Suprapubic skin (tissue), 4 donors: ENCODE measurements at places on chromosomes 11 and 22. TPM values are rescaled to one million over a fixed set of nuclear protein-coding genes. Genes with fewer than 3 reads are reported as not detected.
A peak's percentile ranks its signal among the peaks of the same experiment; 100 is the strongest.

DNA sequence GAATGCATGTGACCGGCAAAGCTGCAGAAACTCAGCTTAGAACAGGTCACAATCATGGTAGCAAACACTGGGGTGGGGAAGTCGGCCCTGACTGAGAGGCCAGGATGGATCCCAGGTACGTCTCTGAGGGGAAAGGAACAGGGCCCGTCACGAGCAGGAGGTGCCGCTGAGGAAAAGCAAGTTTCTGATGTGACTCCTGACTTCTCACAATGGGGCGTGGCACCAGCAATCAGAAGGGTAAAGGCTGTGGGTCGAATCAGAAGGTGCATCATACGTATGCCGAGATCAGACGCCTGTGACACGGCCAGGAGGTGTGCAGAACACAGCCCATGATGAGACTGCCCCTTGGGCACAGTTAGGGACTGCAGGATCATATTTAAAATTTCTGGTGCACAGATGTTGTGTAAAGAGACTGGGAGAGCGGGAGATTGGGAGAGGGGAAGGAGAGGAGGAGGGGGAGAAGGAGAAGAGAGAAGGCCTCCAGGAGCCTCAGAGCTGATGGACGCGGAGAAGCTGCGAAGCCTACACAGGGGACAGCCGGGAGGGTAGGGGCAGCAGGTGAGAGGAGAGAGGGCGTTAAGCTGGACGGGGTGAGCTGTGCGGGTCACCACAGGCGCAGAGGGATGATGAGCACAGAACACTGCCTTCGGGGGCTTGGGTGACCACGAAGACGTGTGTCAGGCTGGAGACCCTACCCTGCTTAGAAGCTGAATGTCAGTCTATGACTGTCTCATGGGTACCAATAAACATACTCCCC is 30.7 kb downstream of the KRTAP5-5 start:
- H3K27me3 ChIP-seq: peaks cover 25% of the 10 kb centered on the region
- no peak for DNase-seq
- H3K27ac ChIP-seq: no peak overlapping the region
- H3K36me3 ChIP-seq: no peaks in the 10 kb centered on the region
- no peak overlapping the region for H3K4me3 ChIP-seq

DNA sequence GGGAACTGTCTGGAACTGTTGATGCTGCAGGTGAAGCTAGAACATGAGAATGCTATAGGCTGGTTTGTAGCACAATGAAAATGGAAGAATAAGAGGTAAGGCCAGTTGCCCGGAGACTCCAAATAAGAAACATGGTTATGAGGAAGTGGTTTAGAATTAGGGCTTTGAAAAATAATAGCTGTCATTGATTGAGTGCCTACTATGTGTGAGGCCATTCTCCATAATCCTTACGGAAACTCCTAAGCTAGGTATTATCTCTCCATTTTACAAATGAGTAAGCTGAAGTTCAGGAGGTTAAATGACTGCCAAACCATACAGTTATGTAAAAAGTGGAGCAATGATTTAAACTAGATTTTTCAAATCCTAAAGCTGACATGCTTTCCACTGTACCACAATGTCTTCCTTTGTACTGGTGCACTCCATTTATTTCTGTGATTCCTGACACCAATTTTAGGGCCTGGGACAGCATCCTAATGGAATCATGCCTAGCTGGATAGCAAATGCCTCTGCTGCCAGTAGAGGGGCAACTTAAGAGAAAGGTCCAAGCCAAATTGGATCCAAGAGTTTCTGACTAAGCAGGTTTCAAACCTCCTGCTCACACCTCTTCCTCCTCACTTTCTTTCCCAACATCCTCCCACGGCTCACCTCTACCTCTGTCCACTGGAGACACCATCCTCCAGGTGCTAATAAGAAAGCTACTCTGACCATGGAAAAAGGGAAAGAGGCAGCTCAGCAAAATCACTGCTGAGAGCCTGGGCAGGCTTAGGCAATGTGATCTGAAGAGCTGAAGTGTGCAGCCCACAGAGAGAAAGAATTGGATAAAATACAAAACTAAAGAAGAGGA is 46.9 kb upstream of the PICALM start:
- H3K27ac ChIP-seq: no peak overlapping the region
- H3K4me1 ChIP-seq: peaks cover 9% of the 10 kb centered on the region
- H3K27me3 ChIP-seq: no peaks in the 10 kb centered on the region

GRCh38 chr22:45977551-45978274 is 751 bp upstream of the WNT7B start:
- peaks cover 57% of the 10 kb centered on the region for H3K27me3 ChIP-seq
- DNase-seq: no peak
- H3K36me3 ChIP-seq: no peaks in the 10 kb centered on the region
- H3K4me3 ChIP-seq: peak overlapping the region; percentile 59

DNA sequence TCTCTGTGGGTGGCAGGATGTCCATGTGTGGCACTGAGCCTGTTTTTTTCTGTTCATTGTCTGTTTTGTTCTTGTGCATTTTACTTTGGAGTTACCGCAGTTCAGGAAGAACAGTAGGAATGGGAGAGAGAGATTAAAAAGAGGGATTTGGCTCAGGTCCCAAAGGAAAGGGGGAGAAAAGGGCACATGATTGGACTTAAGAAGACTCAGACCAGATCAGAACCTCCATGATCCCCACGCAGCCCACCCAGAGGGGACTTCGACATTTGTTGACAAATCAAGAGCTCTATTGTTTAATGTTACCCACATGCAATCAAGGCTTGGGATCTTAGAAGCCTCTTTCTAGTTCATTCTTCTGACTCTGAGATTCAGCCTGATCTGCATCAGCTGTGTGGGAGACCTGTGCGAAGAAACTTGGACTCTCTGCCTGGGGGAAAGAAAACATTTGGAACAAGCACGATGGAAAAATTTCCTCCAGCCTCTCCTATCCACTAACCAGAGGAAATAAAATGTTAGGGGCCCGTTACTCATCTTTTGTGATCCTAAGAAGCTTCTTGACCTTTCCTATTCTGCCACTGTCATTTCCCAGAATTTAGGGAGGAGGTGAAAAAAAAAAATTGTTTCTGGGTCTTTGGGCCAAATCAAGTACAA is 119.2 kb downstream of the SPON1 start:
- H3K27ac ChIP-seq: peak overlapping the region; percentile 43
- H3K4me1 ChIP-seq: peaks cover 23% of the 10 kb centered on the region
- no peak overlapping the region for H3K4me3 ChIP-seq
- no peaks in the 10 kb centered on the region for H3K36me3 ChIP-seq
- no peak for DNase-seq

GRCh38 chr11:103338621-103339484 is 229.6 kb downstream of the DYNC2H1 start:
- no peak for DNase-seq
- H3K4me3 ChIP-seq: no peak overlapping the region
- no peaks in the 10 kb centered on the region for H3K36me3 ChIP-seq

DNA sequence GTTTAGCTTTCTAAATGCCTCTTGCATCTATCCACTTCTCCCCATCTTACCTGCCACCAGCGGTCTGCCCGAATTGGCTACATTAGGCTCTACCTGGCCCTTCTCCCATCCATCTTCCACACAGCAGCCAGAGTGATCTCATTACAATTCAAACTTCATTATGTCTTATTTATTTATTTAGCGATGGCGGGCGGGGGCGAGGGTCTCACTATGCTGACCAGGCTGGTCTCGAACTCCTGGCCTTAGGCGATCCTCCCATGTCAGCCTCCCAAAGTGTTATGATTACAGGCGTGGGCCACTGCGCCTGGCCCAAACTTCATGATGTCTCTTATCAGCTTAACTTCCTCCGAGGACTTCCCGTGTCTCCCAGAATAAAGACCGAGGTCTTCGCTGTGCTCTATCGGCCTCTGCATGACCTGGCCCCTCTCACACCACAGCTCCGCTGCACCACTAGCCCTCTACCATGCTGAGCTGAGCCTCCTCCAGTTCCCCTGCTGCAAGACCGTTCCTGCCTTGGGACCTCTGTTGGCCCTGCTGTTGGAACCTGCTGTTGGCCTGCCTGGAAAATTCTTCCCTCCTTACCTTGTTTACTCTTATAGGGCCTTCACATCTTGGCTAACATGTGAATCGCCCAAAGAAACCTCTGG is 870 bp upstream of the CTTN start:
- H3K36me3 ChIP-seq: no peaks in the 10 kb centered on the region
- no peaks in the 10 kb centered on the region for H3K27me3 ChIP-seq
- H3K4me1 ChIP-seq: peaks cover 41% of the 10 kb centered on the region
- H3K27ac ChIP-seq: peak overlapping the region; percentile 84
- no peak for DNase-seq
- H3K4me3 ChIP-seq: peak overlapping the region; percentile 73

DNA sequence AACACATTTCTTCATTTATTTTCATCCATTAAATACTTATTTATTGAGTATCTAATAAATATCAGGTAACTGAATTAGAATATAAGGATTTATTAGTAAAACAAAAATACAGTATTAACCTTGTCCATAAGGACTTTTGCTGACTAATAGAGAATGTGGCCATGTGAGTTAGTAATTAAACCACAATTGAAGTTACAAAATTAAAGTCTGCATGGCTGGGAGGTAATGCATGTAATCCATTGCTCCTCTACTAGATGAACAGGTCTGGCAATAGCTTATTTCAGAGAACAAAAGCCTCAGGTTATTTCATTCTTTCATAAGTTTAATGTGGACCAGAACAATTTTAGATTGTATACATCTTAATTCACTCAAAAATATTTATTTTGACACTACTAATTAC is 9.9 kb upstream of the CARD18 start:
- H3K27ac ChIP-seq: no peak overlapping the region
- no peak overlapping the region for H3K4me3 ChIP-seq
- no peaks in the 10 kb centered on the region for H3K36me3 ChIP-seq
- H3K4me1 ChIP-seq: no peaks in the 10 kb centered on the region
- DNase-seq: no peak

GRCh38 chr11:34208266-34209135 is 103.1 kb downstream of the NAT10 start:
- no peak for DNase-seq
- H3K36me3 ChIP-seq: no peaks in the 10 kb centered on the region
- H3K27me3 ChIP-seq: no peaks in the 10 kb centered on the region
- H3K4me3 ChIP-seq: no peak overlapping the region
- no peak overlapping the region for H3K27ac ChIP-seq
- no peaks in the 10 kb centered on the region for H3K4me1 ChIP-seq

DNA sequence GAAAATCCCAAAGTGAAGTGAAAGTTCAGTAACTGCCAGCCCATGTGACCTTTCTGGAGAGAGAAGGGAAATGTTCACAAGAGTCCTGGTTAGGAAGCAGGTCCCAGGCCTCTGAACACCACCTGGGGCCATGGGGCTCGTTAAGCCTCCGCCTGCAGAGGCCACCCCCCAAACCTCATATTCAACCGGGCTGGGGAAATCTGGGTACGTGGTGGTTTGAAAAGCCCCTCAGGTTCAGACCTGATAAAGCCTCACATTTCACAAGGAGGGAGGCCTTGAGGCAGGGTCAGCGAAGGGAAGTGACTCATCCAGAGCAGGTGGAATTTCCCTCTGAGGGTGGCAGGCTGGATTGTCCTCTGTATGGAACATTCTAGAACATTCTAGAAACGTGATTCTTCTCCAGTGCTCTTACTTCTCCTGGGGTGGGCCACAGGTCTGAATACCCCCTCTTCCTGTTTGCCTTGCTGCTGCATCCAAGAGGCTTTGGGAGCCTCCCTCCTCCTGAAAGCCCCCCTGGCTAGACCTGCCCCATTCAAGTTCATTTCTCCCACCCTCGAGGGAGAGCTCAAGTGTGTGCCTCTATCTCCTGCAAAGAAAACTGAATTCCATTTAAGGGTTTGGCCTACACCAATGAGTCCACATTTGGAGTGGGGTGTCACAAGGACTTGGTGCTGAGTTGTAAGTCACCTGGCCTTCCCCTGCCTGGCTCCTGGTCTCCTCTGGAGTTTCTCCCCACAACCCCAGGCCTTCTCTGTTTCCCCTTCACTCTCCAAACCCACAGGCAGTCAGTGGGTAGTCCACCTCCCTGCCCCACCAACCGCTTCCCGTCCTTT is 6.3 kb downstream of the FXYD2 start:
- peaks cover 36% of the 10 kb centered on the region for H3K4me1 ChIP-seq
- no peak for DNase-seq
- H3K27me3 ChIP-seq: no peaks in the 10 kb centered on the region
- no peak overlapping the region for H3K4me3 ChIP-seq
- H3K27ac ChIP-seq: no peak overlapping the region
- H3K36me3 ChIP-seq: no peaks in the 10 kb centered on the region

DNA sequence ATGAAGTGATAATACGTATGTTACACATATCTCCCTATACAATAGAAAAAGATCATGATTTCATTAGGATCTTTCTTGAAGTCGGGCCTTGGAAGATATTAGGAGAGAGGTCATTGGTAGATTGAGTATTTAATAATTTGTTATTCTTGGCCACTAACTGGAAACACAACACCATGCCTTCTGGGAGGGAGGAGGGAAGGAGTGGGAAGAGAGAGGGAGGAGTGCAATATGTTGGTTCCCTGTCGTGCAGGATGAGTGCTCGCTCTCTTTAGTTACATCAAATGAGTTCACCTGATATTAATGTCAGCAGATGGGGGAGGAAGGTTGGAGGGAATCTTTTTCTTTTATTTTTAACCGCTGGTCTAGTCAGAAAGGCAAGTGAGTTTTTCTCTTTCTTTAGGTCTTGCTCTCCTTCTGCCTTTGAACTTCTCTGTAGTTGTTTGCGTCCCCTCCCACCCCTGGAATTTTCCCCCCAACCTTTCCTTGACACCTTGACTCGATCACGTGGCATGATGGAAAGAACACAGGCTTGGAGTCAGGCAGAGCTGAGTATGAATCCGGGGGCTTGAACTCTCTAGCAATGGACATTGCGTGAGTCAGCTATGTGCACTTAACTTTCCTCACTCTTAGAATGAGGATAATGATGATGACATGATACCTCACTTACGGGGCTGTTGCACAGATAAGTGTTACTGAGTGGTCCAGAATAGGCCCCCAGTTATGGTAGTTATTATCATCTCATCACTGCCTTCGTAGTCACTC is 6.2 kb downstream of the ADAMTS15 start:
- peaks cover 35% of the 10 kb centered on the region for H3K4me1 ChIP-seq
- H3K27ac ChIP-seq: no peak overlapping the region
- no peaks in the 10 kb centered on the region for H3K36me3 ChIP-seq
- no peak for DNase-seq
- H3K27me3 ChIP-seq: peaks cover 10% of the 10 kb centered on the region
- no peak overlapping the region for H3K4me3 ChIP-seq

DNA sequence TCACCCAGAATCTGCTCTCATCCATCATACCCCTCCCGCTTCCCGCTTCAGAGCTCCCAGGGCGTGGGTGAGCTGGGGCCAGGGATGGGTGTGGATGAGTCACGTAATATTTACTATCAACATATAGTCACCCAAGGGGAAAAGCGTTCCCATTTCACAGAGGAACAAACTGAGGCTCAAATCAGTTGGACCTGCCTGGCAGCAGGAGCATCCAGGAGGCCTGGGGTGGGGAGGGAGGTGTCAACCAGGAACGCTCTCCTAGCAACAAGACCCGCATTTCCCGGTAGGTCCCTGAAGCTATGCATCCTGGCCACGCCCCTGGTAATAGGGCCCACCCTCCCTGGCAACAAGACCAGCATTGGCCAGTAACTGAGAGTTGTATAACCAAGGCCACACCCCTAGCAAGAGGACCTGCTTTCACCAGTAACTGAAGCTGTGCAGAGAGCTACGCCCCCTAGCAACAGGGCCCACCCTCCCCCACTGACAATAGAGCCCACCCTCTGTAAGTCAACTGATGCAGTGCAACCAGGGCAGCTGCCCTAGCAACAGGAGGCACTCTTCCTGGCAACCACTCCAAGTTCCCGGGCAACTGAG is 32.7 kb upstream of the TXNRD2 start:
- peaks cover 49% of the 10 kb centered on the region for H3K36me3 ChIP-seq
- H3K27me3 ChIP-seq: no peaks in the 10 kb centered on the region
- H3K4me1 ChIP-seq: peaks cover 19% of the 10 kb centered on the region
- H3K27ac ChIP-seq: no peak overlapping the region
- DNase-seq: no peak
- no peak overlapping the region for H3K4me3 ChIP-seq

GRCh38 chr11:70423523-70424505 is 25.5 kb downstream of the CTTN start:
- no peak for DNase-seq
- H3K27me3 ChIP-seq: no peaks in the 10 kb centered on the region
- no peaks in the 10 kb centered on the region for H3K4me1 ChIP-seq

TTC12 gene
- 45.5 TPM for total RNA-seq

OOSP1 gene
- total RNA-seq: not detected

TXN2 gene
- 54.1 TPM for total RNA-seq
